ENCODE measurements at places on chromosomes 6 and 20.

DNA sequence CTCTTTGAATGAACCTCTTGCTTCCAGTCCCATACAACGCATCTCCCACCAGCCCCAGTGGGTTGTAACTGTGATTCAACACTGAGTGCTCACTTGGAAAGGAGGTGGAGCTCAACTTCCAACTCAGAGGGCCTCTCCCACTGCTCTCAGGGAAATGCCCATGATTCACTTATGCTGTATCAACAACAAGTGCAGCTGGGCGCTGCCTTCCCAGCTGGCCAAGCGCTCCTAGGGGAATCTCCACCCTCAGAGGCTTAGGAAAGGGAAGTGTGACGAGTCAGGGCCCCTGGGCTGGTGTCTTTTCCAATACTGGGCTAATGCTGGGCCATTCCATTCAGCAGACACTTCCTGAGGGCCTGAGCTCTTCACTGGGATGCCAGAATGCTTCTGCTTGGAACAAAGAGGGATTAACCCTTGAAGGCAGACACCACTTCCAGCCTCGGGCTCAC, 8.1 kb upstream of the OCSTAMP start:
- DNase-seq, result no peak

GRCh38 chr20:57013741-57014140, 252.7 kb downstream of the BMP7 start:
- DNase-seq, result no peak

DNA sequence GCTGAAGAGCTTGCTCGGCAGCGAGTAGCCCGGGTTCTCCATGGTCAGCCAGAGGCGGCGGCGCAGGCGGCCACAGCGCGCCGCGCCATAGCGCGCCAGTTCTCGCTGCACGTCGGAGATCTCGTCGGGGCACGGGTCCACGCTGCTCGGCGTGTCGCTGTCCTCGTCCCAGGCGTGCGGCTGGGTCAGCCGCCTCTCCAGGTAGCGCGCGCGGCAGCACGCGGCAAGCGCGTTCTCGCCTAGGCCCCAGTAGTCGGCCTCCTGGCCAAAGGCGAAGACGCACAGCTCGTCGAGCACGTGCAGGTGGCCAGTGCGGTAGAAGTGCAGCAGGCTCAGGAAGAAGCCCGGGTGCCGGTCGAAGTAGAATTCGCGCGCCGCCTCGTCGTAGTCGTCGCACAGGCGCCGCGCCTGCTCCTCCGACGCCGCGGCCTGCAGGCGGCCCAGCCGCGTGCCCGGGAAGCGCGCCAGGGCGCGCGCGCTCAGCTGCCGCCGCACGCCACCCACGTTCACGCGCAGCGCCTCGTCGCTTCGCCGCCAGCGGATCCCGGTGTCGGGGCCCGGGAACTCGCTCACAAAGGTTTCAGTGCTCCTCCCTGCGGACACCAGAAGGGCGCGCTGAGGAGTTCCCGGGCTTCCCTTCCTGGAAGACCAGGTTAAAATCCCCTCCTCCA, 2.7 kb downstream of the KCNS1 start:
- no peak for DNase-seq

DNA sequence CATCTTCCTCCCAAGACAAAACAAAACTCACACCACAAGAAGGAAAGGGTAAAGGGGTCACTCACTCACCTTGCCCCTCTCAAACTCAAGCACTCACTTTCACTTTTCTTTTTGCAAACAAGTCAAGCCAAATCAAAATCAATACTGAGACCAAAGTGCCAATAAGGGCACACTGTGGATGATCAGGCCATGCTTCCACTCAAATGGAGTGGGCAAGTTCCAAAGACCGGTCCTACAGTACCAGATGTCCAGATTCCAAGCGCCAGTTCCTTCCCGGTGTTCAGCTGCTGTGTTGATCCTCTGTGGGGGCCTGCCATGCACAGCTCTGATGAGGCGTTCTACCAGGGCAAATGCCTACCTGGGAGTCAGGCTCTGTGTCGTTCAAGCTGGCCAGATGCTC, 162.6 kb upstream of the GRIK2 start:
- DNase-seq, result no peak

DNA sequence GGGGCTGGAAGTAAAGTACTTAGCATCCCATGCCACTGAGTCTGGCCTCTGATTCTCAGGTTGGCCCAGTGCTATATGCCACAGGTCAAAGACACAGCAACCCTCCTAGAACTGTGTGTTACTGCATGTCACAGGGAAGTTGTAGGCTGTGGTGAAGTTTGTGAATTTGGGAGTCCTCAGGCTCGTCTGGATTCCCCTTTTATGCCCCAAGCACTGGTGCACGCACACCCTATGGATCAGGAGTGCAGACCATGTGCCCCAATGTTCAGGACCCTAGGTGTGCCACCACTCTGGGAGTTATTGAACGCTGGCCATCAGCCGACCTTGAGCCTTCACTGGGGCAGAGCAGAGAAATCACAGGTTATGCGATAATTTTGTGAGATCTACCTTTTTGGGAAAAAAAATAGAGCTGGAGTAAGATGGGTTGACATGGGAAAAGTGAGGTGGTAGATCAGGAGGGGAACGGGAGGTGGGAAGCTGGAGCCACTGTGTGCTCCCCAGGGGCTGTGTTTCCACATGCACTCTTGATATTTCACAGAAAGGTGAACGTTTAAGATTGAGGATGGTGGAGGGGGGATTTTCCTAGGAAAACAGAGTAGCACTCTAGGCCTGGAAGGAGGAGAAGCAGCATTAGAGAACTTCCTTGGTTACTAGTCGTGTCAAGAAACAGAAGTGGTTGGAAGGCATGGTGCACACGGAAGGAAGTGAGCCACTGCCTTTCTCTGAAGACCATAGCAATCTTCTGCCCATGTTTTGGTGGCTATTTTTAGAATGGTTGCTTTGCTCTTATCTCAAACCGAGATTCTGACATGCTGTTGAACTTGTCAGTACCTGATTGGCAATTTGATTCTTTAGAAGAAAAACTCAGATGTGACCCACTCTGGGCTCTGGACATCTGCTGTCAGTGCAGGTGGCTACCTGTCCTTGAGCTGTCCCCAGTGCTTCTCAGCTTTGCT, 44.1 kb downstream of the DUSP22 start:
- DNase-seq, result no peak

DNA sequence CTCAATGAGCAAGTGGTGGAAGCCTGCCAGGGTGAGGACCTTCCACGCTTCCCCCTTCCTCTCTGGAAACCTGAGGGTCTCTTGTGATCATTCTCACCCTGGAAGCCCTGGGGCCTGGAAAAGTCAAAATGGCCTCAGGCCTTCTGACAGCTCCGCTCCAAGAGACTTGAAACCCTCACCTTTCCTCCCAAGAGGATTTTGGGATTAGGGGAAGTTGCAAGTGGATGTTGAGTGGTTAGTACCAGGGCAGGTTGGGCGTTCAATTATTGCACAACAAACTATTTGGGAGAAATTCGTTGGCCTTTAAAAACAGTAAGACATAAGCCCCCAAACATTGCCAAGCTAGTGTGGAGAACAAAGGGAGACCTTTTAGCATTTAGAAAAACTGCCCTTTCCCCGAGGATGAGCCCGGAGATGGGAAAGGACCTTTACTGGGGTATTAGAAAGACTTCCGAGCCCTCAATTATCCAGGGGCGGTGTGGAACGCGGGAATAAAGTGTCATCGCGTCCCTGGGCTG, 4.7 kb downstream of the NKX2-2 start:
- no peak for DNase-seq

GRCh38 chr6:137697267-137697938, 169.7 kb upstream of the TNFAIP3 start:
- no peak for DNase-seq

DNA sequence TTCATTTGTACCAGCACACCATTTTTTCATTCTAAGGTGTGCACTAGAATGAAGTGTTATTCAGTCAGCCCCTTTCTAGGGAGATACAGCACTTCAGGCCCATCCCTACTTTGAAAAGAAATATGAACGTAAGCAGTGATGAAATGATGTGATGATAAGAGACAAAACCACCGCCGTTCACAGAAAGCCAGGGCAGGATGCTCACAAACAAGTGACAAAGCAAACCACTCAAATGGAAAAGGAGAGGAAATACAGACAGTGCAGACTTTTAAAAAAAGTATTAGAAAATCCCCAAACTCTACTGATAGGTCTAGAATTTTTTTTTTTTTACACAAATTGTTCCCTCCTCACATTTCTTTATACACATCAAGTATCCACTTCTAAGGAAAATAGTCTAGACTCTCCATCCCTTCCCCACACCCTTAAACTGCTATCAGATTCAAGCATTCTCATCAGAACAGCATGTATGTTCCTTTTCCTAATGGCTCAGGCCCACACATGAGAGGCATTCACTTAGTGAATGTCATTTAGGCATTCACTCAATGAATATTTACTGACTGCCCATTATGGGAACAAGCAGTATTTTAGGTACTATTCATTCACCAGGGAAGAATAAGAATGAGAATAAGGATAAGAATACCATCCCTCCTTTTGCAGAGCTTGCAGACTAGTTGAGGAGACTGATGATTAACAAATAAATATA, 243.5 kb downstream of the GMPR start:
- DNase-seq, result no peak

DNA sequence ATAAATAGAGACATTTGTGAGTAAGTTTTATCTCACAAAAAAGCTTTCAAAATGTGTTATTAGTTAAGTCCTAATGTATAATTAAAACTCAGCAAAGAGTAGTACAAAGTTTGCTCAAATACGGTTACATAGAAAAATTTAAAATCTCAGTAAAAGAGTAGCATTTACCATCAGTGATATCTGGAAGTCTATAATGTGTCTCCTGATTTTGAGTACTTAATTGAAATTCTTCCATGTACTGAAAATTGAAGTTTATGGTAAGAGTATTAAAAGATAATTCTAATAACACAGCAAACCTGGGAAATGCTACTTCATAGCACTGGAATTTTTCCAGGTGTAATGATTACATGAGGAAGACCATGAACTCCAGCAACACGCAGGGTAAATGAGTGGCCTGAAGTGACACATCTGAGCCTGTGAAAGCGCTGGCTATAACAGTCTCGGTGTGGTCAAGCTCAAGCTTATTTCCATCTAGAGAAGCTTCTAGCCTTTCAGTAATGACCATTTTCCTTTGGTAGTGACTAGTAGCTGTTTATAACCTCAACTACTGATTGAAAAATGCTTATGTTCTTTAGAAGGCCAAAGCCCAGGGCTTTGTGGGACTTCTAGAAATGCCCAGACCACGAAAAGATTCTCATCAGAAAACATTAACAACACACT, 203.2 kb downstream of the ISM1 start:
- DNase-seq, result no peak

- DNase-seq, result no peak
Measured at GRCh38 chr6:37288247-37288646, 30.3 kb upstream of the TMEM217 start.

- DNase-seq, result no peak
Measured at GRCh38 chr6:116456927-116457326, 4.2 kb upstream of the CALHM6 start.

- DNase-seq, result no peak
Measured at GRCh38 chr6:37906121-37906520, 86.6 kb downstream of the ZFAND3 start.

DNA sequence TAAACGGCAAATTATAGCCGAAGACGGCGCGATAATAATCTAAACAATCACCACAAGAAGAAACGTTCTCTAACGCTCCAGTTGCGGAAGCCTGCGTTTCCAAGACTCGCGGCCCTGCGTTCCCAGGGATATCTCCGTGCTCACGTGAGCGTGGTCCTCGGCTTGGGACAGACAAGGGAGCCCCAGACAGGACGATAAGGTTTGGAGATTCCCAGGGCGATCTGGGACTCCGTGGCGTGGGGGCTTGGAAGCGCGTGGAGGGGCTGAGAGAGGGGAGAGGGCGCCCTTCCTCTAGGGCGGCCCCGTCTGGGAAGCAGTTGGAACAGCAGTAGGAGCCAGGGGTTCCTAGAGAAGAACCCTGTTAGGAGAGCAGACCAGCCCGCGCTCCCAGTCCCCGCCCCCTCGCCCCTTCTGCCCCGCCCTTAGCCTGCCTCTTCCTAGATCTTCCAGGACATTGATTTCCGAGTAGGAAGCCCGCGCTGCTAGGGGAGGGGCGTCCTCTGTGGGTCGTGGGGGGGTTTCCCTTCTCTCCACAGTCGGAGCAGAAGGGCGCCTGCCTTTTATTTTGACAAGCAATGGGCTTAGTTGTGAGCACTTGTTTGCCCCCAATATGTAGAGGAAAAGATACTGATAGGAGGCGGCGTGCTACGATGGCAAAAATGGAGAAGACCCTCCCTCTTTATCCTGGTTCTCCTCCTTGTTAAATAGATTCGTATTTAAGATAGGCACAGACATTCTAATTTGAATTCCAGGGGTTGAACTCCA, 10.6 kb downstream of the NRN1 start:
- DNase-seq, result no peak

- DNase-seq, result no peak
Measured at GRCh38 chr20:37651932-37652331, 41.9 kb upstream of the CTNNBL1 start.

DNA sequence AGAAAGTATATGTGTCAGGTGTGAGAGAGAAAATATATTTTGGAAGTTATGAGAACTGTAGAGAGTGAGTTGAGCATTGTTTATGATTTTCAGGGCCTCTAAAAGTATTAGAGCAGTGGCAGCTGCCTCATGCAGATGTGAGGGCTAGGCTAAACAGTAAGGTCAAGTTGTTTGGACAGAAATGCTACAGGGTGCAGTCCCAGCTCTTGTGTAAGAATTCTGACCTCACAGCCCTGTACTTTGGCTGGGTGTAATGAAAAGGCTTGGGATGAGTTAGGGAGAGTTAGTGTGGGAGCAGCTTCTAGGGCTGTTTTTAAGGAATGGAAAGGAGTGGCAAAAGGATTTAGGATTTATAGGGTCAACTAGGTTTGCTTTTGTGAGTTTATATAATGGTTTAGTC, 764.8 kb upstream of the ADGRB3 start:
- DNase-seq, result no peak

GRCh38 chr6:28907394-28907793, 16.4 kb downstream of the TRIM27 start:
- DNase-seq, result no peak

- DNase-seq, result no peak
Measured at GRCh38 chr6:107820338-107821261, 3.5 kb downstream of the SCML4 start.

GRCh38 chr6:107354451-107354850, 104.9 kb downstream of the PDSS2 start:
- no peak for DNase-seq

DNA sequence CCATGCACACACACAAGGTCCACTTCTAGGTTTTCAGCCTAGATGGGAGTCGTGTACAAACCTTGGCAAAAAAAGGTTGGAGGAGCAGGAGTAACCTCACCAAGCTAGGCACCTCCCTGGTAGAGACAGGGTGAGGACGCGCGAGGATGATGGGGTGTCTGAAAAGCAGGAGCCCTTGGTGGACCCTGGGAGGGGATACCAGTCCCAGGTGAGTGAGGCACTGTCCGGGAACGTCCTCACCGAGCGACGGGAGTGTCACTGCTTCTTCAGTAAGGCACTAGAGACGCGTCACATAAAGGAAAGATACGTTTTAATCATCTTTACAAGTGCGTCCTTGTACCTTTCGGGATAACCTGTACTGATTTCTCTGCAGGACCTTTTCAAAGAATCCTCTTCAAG, 29.4 kb upstream of the ZBP1 start:
- no peak for DNase-seq

GRCh38 chr6:101545191-101545590, 151.7 kb downstream of the GRIK2 start:
- no peak for DNase-seq

GRCh38 chr6:139271056-139271455, 20.7 kb downstream of the TXLNB start:
- no peak for DNase-seq
